ENCODE measurements at places on chromosomes 4 and X.
A peak's percentile ranks its signal among the peaks of the same experiment; 100 is the strongest.

- no peak for DNase-seq
These were observed 63.3 kb upstream of the CCDC160 start for GRCh38 chrX:134173541-134174272.

DNA sequence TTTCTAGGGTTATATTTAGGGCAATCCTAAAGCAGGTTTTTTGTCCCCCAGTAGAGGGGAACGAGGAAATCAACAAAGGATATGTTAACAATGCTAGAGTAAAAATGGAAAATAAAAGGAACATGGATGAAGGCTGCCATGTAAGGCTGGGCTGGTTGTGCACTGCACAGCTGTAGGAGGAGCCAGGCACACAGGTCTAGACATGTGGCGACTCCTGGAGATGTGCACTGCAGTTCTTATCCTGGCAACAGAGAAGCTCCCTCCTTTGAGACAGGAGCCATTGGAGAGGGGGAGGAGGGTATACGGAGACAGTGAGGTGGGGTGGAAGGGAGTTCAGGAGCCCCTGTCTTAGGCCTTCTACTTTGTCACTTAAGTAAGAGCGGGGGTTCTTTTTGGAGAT, 65.9 kb downstream of the NAT8L start:
- no peak for DNase-seq

DNA sequence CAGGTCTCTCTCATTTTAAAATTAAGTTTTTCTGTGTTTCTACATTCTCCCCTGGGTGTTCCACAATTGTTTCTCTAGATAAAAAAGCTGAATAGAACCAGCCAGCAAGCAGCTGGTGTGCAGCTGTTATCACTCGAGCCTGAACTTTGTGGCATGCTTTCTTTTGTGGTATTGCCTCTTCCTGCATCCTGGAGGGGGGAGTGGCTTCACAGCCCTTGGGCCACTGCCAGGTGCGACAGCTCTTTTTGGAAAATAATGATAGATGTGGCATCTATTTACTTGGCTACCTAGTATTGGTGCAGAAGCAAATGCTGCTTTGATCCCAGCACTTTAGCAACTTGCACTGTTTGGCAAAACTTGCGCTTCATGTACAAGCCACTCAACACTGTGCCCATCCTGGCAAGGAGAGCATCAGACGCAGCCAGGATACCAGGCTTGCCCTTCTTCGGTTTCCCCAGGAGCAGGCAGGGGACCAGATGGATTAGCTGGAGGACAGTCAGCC, 69.4 kb downstream of the HMGB2 start:
- peak; percentile 51 for DNase-seq

GRCh38 chr4:118762155-118762554, 73.8 kb downstream of the SEC24D start:
- no peak for DNase-seq

DNA sequence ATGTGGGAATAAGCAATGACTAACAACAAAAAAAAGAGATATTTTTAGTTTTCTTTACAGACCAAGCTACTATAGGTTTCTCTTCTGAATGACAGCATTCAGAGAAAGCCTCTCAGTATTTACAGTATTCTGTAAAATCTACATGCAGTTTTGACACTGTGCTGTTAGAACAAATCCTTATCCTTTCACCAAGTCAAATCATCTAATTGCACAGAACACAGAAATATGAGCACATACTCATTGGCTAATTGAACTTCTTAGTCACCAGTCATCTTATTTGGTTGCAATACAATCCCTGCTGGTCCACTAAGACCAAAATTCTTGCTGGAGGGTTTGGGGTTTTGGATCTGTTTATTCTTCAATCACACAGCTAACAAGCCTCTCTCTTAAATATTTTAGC, 5.7 kb downstream of the ACOT9 start:
- DNase-seq, result no peak

GRCh38 chr4:15368856-15369255, 59.0 kb upstream of the C1QTNF7 start:
- no peak for DNase-seq

GRCh38 chr4:48380583-48381167, 39.3 kb downstream of the SLAIN2 start:
- no peak for DNase-seq

DNA sequence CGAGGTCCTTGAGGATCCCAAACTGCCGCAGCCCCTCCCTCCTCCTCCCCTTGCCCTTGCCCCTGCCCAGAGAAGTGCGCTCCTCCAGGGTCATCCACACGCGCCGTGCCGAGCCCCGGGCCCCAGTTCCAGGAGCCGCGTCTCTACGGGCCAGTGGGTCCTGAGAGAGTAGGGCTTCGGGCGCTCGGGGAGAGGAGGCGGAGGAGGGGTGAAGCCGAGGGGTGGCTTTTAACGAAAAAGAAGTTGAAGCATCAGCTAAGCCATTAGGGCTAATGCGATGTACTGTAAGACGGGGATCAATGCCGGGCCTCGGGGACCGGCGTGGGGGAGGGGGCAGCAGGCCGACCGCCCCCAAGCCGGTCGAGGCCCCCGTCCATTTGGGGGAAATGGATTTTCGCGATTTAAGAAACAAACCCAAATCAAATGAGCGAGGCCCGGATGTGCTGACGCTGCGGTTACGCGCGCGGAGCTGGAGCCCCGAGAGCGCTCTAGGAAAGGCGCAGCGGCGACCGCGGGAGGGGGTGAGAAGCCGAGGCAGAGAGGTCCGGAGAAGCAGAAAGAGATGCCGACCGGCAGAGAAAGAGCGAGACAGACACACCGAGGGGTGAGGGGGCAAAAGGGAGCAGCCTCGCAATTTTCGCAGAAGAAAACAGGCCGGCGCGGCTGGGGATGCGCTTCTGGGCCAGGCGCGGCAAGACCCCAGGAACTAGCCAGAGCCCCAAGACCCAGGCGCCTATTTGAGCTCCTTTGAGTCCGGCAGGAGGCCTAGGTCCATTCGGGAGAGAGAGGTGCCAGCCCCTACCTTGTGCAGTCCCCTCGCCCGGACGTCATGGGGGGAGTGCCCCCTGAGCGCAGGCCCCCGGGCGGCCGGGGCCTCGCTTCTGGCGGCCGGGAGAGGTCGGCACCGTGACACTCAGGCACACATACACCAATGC, 13.6 kb downstream of the HMX1 start:
- no peak for DNase-seq

GRCh38 chr4:145825255-145825654, 113.4 kb downstream of the ZNF827 start:
- no peak for DNase-seq

- no peak for DNase-seq
These were observed at the start of gene NUDT11 for GRCh38 chrX:51496501-51497291. TSS of gene NUDT11 (minus strand) at chrX:51496592. CDS start at chrX:51496444, 148 bp downstream.

DNA sequence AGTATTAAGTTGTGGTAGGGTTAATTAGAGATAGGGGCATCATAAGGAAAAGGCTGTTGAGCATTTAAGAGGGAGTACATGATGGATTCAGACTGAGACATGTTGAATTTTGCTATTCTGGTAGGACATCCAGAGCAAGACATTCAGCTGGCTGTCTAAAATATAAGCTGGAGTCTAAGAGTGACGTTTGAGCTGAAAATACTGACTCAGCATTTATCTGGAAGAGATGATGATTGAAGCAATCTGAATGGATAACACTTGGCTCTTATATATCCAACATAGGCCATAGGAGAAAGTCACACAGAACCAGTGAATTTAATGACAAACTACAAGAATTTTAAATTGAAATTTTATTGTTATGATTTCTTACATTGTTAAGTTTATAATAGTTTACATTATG, 114.3 kb downstream of the CENPC start:
- DNase-seq, result no peak

GRCh38 chr4:180966312-180966711, 1276.9 kb upstream of the TENM3 start:
- no peak for DNase-seq

GRCh38 chr4:100168521-100168920, 21.7 kb downstream of the DDIT4L start:
- DNase-seq, result no peak

DNA sequence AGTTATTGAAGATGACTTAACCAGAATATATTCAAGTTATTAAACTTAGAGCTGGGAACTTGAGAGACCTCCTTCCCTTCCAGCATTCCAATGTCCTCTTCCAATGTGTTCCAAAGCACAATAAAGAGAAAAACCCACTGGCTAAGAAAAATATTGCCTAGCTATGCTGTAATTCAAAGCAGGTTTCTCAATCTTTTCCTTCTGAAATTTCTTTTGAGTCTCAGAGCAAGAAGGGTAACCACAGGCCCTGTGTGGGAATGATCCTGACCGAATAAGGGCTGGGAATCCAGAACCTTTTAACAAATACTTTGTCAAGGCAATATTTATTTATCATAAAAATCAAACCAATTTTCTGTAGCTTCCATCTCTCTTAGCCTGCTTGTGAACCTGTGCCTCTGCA, 150.7 kb upstream of the SFRP2 start:
- DNase-seq, result no peak

DNA sequence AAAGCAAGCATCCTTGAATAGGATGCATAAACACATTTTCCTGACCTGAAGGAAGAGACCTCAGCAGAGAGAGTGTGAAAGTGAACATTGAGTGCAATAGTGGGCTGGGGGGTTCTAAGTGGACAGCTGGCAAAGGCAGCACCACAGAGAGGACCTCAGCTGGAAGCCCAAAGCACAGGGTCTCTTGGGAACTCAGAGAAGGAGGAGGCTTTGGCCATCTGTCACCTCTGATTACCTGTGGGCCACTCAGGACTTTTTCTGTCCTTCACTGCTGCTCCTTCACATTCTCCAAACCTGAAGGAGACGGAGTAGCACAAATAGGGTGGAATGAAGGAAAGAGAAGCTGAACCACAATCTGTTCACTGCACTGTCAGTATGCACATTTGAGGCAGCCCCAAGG, 37.9 kb upstream of the FAT4 start:
- DNase-seq, result no peak
